Vagina (tissue), 2 donors: ENCODE measurements at places on chromosomes 16 and 17. TPM values are rescaled to one million over a fixed set of nuclear protein-coding genes. Genes with fewer than 3 reads are reported as not detected.

DNA sequence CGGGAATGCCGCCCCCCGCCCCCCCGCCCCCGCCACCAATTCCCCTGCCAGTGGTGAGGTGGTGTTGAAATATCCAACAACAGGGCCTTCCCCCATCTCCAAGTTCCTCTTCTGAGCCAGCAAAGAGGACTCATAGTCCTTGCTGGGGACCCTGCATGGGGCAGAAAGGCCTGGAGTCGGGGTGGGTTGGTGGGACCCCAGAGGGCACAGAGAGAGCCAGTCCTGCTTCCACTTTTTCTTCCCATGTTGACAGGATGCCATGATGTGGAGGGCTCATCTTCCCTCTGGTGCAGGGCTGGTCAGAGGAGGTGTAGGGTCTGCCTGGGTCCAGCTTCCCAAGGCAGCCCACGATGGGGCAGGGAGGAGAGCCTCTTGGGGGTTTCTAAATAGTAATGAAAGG is 49.0 kb upstream of the PIK3R6 start:
- H3K27ac ChIP-seq: no peak overlapping the region
- H3K36me3 ChIP-seq: no peaks in the 10 kb centered on the region
- no peak for DNase-seq
- H3K4me1 ChIP-seq: no peaks in the 10 kb centered on the region

DNA sequence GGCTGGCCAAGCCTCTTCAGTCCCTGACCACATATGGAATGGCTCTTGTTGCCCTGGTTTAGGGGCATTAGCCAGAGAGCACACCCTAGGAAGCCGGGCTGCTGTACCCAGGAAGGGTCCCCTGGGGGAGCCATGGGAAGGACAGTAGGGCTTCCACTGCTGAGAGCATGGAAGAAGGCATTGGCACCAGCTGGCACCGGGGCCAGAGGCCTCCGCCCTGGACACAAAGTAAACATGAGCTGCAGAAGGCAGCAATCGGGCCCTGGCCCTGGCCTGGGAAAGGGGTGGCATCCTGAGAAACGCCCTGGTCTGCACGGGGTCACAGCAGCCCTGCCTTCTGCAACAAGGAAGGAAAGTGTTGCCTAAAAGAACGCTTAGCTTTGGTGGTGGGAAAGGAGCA is 49.4 kb downstream of the VAC14 start:
- peak overlapping the region; percentile 79 for H3K27ac ChIP-seq
- H3K4me1 ChIP-seq: peaks cover 84% of the 10 kb centered on the region
- H3K27me3 ChIP-seq: no peaks in the 10 kb centered on the region
- DNase-seq: no peak

DNA sequence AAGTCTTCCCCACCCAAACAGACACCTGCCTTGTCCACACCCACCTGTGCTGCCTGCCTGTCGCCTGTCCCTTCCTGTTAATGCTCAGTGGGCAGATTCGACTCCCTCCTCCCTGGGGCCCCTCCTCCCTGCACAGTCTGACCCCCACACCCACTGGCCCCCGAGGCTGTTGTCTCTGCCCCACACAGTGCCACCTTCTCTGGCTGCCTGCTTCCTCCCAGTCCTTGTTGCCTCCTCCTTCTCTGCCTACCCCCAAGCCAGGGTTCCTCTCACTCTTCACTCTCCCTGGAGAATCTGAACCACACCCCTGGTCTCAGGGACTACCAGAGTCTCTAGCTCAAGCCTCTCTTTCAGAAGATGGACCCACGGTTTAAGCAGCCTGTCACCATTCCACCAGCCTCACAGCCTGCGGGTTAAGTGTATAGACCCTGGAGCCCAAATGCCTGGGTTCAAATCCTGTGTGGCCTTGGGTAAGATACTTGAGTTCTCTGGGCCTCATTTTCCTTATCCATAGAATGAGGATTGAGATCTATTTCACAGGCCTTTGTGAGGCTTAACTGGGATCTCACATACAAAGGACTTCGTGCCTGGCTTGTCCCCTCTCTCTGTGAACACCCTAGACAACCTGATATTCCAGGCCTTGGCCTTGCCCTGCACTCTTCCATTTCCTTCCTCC is 3.8 kb upstream of the ARHGAP23 start:
- H3K27me3 ChIP-seq: no peaks in the 10 kb centered on the region
- H3K4me1 ChIP-seq: peaks cover 63% of the 10 kb centered on the region
- no peaks in the 10 kb centered on the region for H3K36me3 ChIP-seq
- H3K27ac ChIP-seq: peak overlapping the region; percentile 92
- H3K4me3 ChIP-seq: no peak overlapping the region
- DNase-seq: no peak

DNA sequence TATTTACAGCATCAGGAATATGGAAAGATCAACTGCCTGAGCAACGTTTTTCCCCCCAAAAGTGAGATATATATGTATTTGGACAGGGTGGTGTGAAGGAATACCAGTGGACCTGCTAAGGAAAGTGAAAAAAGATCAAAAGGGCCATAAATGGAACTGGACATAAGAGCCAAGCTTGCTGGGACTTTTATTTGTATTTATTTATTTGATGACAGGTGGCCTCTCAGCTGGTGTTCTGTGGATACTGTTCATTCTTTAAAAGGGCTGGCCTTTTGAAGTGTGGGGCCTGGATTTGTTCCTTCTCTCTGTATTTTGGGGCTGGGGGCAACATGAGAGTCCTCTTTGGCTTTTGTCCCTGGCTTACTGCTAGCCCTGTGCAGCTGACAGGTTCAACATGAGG is 306.6 kb upstream of the N4BP1 start:
- no peak overlapping the region for H3K4me3 ChIP-seq
- no peak overlapping the region for H3K27ac ChIP-seq
- no peak for DNase-seq
- no peaks in the 10 kb centered on the region for H3K4me1 ChIP-seq

- peak overlapping the region; percentile 83 for H3K27ac ChIP-seq
- H3K27me3 ChIP-seq: no peaks in the 10 kb centered on the region
- H3K36me3 ChIP-seq: no peaks in the 10 kb centered on the region
Measured at GRCh38 chr17:30379303-30379902, 676 bp downstream of the CPD start.

DNA sequence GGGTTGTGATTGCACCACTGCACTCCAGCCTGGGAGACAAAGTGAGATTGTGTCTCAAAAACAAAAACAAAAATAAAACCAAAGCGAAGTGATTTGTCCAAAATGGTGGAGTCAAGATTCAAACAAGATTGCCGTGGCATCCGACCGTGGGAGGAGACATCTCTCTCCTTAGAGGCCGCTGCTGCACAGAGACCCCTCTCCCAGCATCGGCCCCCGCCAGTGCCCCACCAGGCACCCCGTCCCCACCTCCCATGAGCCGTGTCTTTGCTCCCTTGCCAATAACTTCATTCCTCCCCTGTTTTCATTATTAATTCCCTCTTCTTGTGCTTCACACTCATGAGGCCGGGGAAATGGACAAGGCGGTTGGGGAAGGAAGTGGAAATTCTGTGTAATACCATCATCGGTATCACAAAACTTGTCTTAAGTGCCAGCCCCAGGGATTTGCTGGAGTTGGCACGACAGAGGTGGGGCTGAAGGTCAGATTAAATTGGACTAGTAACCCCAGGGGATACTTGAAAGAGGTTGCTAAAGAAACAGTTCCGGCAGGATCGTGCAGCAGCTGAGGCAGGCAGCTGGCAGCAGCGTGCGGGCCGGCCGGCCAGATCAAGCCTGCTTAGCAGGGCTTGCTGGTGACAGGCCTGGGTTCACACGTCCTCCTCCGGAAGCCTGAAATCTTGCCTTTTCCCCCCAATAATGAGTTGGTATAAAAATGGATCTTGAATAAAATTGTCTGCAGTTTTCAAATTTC is 66.8 kb downstream of the RTN4RL1 start:
- no peaks in the 10 kb centered on the region for H3K27me3 ChIP-seq
- DNase-seq: no peak
- no peak overlapping the region for H3K4me3 ChIP-seq
- no peaks in the 10 kb centered on the region for H3K36me3 ChIP-seq
- peaks cover 13% of the 10 kb centered on the region for H3K4me1 ChIP-seq

DNA sequence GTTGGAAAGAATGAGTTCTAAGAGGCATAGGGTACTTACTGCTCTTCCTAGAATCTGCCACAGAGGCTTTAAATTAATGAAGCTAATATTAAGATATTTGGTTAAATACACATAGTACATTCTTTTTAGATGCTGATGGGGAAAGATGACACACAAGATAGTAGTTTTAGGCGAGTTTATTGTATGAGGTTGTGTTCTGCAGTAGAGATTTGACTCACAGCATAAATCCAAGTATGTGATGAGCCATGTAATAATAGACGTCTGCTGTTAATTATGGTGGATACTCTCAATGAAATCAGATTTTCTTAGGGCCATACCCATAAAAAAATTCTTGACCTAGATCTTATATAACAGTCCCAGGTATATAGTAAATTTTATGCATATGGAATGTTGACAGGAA is 8.0 kb downstream of the TNRC6C start:
- H3K27me3 ChIP-seq: no peaks in the 10 kb centered on the region
- H3K27ac ChIP-seq: no peak overlapping the region
- H3K4me1 ChIP-seq: peaks cover 35% of the 10 kb centered on the region
- DNase-seq: no peak
- no peaks in the 10 kb centered on the region for H3K36me3 ChIP-seq

- peaks cover 34% of the 10 kb centered on the region for H3K4me1 ChIP-seq
- H3K4me3 ChIP-seq: peak overlapping the region; percentile 37
- no peaks in the 10 kb centered on the region for H3K36me3 ChIP-seq
- H3K27ac ChIP-seq: peak overlapping the region; percentile 74
Measured at GRCh38 chr16:20610892-20611349, 34.8 kb upstream of the ACSM2B start.

- H3K36me3 ChIP-seq: no peaks in the 10 kb centered on the region
- H3K27ac ChIP-seq: no peak overlapping the region
- H3K27me3 ChIP-seq: no peaks in the 10 kb centered on the region
- H3K4me1 ChIP-seq: no peaks in the 10 kb centered on the region
- no peak overlapping the region for H3K4me3 ChIP-seq
- DNase-seq: no peak
Measured at GRCh38 chr16:73882033-73882432, 414.6 kb upstream of the PSMD7 start.

GRCh38 chr16:31412750-31413149 is 15.4 kb downstream of the COX6A2 start:
- no peaks in the 10 kb centered on the region for H3K27me3 ChIP-seq
- H3K27ac ChIP-seq: no peak overlapping the region
- no peak for DNase-seq
- no peaks in the 10 kb centered on the region for H3K36me3 ChIP-seq
- H3K4me1 ChIP-seq: no peaks in the 10 kb centered on the region

DNA sequence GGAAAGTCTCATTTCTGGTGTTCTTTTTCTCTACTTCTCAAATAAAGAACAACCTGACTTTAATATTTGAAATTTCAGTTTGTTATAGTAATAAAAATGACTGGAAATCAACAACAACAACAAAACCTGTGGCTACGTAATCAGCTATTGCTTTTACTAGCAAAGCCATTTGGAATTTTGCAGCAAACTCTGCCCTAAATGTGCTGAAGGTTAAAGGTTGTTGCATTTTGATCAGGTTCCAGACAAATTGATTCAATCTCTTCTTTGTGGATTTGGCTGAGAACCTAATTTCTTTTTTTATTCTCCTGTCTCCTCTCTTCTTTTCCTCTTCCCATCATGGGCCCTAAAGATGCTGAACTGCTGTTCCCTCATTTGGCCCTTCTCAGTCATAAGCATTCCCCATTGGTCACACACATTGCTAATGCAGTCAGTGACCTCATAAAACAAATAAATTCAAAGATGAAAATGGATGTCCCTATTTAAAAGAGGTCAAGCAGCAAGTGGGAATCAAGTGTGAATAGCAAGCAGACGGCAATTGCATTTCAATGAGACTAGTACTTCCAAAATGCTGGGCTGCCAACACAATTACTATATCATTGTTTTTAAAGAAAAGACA is 795.1 kb upstream of the CDH8 start:
- no peaks in the 10 kb centered on the region for H3K36me3 ChIP-seq
- DNase-seq: no peak
- H3K27me3 ChIP-seq: no peaks in the 10 kb centered on the region
- H3K27ac ChIP-seq: no peak overlapping the region

DNA sequence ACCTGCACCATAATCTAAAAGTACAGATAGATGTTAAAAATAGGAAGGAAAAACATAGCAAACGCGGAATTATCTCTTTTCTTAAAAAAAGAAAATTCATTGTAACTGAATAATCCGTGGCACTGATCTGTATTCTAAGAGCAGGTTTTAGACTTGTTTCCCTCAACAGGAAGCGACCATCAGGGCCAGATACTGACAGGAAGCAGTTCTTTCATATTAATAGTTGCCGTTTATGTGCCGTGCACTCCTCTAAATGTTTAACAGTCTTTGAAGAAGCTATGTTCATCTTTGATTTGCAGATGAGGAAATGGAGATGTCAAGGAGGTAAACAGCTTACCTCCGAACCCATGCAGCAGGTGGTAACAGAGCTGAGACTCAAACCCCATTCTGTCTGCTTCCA is 23.6 kb downstream of the DYNLRB2 start:
- no peaks in the 10 kb centered on the region for H3K27me3 ChIP-seq
- H3K27ac ChIP-seq: no peak overlapping the region
- no peak overlapping the region for H3K4me3 ChIP-seq
- no peaks in the 10 kb centered on the region for H3K36me3 ChIP-seq
- no peak for DNase-seq

DNA sequence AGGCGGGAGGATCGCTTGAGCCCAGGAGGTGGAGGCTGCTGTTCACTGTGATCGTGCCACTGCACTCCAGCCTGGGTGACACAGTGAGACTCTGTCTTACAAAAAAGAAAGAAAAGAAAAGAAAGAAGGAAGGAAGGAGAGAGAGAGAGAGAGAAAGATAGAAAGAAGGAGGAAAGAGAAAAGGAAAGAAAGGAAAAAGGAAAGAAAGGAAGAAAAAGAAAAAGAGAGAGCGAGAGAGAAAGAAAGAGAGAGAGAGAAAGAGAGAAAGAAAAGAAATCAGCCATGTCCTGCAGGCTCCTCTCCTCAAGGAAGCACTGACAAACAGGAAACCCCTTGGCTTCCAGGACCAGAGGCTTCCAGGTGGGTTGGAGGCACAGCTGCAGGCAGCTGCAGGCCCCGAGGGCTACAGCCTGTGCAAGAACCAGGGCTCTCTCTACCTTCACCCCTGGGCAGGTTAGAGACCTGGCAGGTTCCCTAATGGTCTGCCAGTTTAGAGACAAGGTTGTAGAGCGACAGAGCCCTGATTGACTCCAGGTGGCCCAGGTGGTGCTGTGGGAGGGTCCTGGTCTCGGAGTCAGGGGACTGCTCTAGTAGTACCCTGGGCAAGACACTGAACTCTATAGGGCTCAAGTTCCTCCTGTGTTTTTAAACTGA is 53.8 kb downstream of the PECAM1 start:
- H3K27ac ChIP-seq: peak overlapping the region; percentile 85
- H3K4me1 ChIP-seq: peaks cover 64% of the 10 kb centered on the region
- H3K36me3 ChIP-seq: no peaks in the 10 kb centered on the region
- DNase-seq: no peak

Gene RUNDC3A
- 2.0 TPM for total RNA-seq

Gene HOXB13
- total RNA-seq: 5.4 TPM

Gene NTN3
- total RNA-seq: not detected

Gene CXCL16
- 6.4 TPM for total RNA-seq

Gene CRYBA1
- total RNA-seq: not detected

Gene SHBG
- not detected for total RNA-seq

Gene GAST
- not detected for total RNA-seq

Gene CDRT15L2
- not detected for total RNA-seq
